ENCODE measurements at places on chromosomes 4 and X.
A peak's percentile ranks its signal among the peaks of the same experiment; 100 is the strongest.

GRCh38 chrX:119636419-119636818 lies 30.2 kb upstream of the NKRF start:
- DNase-seq = no peak

GRCh38 chrX:155997436-155997835 lies at the start of gene IL9R:
Gene IL9R (plus strand): TSS chrX:155997696. CDS start chrX:155997760, 64 bp downstream.
- no peak for DNase-seq

- peak; percentile 55 for DNase-seq
These were observed 51.7 kb upstream of the MCF2 start for GRCh38 chrX:139759637-139760036.

GRCh38 chrX:152822383-152823086 lies 8.0 kb downstream of the CETN2 start:
- DNase-seq = no peak

GRCh38 chr4:70772929-70773555 lies 51.3 kb downstream of the RUFY3 start:
- no peak for DNase-seq

- no peak for DNase-seq
These were observed 24.2 kb upstream of the SMIM20 start for GRCh38 chr4:25889589-25890503.

DNA sequence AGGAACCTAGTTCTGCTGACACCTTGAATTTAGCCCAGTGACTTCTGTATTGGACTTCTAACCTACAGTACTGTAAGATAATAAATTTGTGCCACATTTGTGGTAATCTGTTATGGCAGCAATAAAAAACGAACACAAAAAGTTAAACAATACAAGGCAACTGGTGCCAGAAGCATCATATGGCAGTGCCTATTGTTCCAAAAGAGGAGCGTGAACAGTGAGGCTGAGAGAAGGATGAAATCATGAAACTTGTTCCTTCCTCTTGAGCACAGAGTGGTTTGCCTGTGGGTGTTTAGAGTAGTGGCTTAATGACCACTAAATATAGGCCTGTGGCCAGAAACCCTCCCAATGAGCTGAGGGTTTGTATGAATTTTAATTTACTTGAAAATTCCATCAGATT lies 69.7 kb upstream of the PGRMC2 start:
- DNase-seq = no peak

GRCh38 chr4:131551306-131551705 lies 1597.8 kb upstream of the PCDH10 start:
- no peak for DNase-seq

DNA sequence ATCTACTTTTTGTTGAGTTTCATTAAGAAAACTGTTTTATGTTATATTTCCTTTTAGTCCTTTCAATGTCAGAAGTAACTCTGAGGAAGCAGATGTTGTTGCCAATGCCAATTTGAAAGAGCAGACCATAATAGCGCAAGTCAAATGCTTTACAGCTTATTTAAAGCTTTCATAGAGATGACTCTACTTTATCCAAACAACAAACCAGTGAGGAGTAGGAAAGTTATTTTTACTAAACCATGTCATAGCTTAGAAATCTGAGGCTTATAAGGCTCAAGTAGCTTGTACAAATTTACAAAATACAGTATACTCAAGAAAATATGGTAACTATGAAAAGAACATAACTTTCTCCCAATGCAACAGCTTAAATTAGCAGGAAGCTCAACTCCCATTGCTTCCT lies 40.1 kb upstream of the SPOCK3 start:
- DNase-seq = no peak

DNA sequence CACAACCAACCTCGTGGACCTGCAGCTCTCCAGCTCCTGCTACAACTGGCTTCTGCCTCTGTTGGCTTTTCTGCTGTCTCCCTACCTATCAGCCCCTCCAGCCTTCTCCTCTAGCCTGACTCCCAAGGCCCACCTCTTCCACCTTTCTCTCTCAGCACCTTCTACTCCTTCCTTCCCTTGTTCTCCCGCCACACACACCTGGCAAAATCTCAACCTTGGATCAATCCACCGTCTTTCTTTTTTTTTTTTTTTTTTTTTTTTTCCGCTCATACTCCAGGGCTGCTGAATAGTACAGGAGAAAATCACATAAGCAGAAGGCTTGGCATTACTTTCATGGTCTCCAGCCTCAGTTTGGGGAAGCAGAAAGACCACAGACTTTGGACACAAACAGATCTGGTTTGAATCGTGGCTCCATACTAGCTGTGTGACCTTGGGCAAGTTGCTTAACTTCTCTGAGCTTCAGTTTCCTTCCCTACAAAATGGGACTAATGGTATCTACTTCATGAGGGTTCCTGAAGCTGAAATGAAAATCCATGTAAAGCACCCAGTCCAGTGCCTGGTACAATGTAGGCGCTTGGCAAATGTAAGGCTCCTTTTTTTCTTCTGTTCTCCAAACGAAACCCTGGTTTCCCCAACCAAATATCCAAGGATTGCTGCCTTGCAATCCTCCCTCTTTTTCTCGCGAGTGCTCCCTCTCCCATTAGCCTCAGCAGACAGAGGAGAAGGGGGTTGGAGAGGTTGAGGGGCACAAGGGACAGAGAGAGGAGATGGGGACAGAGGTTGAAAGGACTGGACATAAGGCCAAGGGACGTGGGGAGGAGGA lies 1.7 kb downstream of the FGD1 start:
- DNase-seq = no peak

DNA sequence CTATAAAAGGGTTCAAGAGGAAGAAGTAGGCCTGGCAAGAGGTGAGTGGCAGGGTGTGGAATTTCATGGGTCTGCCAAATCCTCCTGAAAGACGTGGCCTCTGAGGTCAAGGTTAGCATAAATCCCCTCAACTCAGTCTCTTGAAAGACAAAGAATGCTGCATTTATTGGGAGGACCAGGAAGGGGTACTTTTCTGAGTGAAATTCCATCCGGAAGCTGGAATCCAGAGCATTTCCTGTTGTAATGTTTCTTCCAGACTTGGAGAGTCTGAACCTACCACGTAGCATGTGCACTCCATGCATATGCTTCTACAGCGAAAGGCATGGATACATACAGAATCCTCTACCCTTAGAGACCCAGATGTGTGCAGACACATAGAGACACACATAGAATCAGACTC lies 13.4 kb upstream of the FGD1 start:
- peak; percentile 58 for DNase-seq

- peak; percentile 56 for DNase-seq
These were observed 290.3 kb downstream of the LDB2 start for GRCh38 chr4:16608123-16608522.

DNA sequence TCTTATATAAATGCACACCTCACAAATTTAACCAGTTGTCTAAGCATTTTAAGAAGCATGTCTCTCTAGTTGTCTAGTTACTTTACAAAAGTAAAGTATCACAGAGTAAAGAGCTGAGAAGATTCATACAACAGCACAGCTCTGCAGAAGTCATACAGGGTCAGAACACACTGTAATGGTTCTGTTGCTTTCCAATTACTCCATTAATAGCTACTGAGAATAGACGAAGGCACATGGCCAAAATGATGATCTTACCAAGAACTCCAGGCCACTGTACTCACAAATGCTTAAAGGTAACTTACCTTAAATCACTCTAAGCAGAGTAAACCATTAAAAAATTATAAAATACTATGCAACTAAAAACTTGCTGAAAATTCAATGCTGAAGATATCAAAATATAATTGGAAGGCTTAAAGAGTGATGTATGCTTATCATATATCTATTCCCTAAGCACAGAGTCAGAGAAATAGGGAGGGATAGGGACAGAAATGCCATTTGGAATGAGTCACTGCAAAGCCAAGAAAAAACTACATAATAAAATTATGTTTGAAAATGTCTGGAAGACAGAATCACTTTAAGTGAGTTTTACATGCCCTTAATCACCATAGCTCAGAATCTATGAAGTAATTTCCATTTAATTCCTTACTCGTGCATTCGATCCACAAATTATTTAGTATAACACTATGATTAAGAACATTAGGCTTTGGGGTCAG lies 71.0 kb downstream of the DDX60L start:
- DNase-seq = no peak

- DNase-seq = peak; percentile 19
These were observed 326.3 kb upstream of the ZCCHC13 start for GRCh38 chrX:73977542-73978169.
